ENCODE measurements at places on chromosomes 1 and 21.

DNA sequence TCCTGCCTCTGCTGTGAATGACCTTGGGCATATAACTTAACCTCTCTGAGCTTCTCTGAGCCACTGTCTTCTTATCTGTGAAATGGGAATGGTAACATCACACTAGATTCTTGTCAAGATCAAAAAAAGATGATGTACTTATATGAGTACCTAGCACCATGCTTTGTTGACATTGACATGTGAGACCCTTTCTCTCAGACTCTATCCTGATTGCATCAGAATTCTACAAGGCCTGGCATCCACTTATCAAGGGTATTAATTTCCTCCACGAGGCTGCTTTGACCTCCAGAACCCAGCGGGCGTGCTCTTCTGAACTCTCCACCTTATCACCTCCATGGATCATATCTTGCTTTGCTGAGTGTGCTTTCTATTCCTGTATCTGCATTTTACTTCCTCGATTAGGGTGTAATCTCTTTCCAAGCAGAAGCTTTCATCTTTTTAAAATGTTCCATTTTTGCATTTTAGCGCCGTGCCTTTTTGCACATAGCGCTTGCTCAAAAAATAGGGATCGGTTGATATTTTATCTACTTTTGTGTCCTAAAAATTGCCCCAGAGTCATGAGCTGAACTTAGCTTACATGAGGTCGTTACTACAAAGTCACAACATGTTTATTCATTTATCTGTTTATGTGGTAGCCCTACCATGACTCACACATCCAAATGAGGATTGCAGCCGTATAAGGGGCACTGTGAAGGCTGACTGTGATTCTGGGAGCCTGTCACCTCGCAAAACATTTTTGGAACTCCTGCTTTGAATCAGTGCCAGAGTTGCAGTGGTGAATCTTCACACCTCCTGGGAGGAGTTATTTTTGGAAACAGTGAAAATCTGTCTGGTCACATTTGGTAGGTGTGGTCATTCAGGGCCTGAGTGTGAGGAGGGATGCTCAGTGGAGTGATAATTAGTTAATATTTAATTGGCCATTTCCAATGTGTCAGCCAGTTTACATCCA lies 63.2 kb downstream of the IER5 start:
- DNase-seq: no peak

GRCh38 chr1:213376862-213377372 lies 325.9 kb downstream of the RPS6KC1 start:
- DNase-seq: no peak

DNA sequence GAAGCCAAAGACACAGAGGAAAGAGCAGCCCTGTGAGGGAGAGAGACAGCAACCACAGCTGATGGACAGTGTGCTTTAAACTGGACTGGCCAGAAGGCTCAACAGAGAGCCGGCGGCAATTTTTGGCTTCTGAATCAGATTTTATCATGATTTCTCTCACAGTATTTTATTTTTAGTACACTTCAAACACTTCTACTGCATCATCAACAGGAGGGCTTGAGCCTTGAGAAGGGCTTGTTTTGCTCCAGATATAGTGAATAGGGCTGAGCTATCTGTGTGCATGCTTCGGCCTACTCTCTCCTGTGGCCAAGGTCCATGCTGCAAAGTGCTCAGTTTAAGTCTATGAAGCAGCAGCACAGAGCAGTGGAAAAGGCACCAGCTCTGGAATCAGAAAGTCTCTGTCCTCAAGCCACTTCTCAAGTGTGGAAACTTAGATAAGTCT lies 33.3 kb downstream of the ADCY10 start:
- no peak for DNase-seq

DNA sequence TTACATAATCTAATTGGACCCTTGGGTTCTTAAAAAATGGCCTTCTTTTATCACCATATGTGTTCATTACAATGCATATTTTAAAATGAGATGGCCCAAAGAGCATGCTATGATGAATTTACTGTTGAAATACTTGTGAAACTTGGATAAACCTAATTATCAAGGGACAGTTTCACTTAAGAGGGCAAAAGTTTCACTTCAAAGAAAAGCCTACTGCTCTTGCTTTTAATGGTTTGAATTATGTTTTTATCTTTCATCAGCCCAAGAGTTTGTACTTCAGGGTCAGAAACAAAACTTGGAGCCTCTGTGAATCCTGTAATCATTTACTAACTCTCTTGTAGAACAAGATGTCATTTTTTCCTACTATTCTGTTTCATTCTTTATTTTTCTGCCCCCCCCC lies 32.3 kb downstream of the POU2F1 start:
- DNase-seq: no peak

DNA sequence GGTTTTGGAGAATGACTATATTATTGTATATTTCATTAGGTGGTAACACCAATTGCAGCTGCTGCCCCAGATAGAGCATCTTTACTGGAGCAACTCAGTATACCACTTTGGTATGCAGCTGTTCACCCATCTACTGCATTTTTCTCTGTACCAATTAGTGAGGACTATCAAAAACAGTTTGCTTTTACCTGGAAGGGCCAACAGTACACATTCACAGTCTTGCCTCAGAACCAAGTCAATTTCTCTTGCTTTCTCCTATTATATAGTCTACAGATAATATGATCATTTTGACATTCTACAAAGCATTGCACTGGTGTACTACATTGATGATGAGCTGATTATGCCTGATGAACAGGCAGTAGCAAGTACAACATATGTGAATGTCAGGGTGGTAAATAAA lies 99.3 kb downstream of the PTPRU start:
- DNase-seq: no peak

GRCh38 chr1:11654939-11655808 lies 497 bp downstream of the FBXO44 start:
- no peak for DNase-seq

- DNase-seq: no peak
These were observed 11.9 kb downstream of the CEP350 start for GRCh38 chr1:179966551-179966950.

GRCh38 chr1:52203935-52204625 lies 62.2 kb downstream of the ZFYVE9 start:
- DNase-seq: no peak

GRCh38 chr1:191695865-191696264 lies 462.4 kb upstream of the RGS18 start:
- no peak for DNase-seq

DNA sequence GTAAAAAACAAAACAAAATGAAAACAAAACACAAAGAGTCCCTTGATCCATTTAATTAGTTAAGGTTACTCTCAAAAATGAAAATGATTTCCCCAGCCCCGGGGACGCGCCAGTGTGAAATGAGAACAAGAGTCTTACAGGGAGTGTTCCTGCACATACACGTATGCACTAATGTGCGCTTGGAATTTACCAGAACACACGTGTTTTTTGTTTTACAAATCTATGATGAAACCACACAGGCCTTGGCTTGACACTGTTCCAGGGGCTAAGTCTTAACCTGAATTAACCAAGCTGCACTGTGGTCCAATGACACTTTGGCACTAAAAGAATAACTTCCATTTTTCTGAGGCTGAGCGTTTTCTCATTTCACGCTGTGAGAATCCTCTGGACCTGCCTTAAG lies 63.7 kb downstream of the SLC45A1 start:
- no peak for DNase-seq

DNA sequence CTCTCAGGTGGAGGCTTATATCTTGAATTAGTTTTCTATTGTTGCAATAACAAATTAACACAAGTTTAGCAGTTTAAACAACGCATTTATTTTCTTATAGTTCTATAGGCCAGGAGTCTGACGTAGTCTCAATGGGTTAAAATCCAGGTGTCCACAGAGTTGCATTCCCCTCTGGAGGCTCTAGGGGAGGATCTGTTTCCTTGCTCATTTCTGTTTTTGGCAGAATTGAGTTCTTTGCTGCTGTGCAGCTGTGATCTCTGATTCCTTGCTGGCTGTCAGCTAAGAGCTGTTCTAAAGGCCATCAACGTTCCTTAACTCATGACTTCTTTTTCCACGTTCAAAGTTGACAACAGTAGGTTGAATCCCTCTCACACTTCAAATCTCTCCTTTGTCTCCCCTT lies 31.8 kb downstream of the S100A10 start:
- DNase-seq: no peak

DNA sequence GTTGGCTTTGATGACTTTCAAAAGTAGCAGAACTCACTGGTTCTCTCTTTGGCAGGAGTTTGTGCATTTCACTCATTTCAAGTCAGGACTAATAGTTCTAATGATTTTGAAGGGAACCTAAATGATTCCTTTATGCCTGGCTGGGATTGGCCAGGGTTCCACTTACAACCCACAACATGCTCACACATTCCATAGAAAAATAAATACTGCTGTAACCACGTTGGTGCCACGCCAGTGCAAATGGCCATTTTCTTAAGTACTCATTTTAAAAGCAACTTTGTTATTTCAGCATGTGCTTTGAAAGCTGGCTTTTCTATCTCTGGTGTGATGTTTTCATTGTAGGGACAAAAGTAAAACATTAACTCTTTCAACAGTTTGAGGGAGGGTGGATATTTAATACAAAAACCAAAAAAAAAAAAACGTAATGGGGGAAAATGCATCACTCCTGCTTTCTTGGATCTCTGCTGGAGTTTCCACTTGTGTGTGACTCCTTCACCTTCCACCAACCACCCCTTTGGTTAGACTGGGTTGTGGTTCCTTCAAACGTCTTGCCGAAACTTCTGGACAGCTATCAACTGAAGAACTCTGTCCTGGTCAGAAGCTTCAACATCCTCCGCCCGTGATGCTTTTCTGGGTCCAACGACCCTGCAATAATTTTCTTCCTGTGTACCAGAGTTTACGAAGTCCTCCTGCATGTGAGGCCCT lies 300.4 kb upstream of the RUNX1 start:
- no peak for DNase-seq

- DNase-seq: no peak
These were observed 24.2 kb upstream of the EYA3 start for GRCh38 chr1:28112388-28113241.

GRCh38 chr1:54652168-54652567 lies 10.6 kb downstream of the MROH7 start:
- no peak for DNase-seq

- DNase-seq: no peak
These were observed 126.1 kb downstream of the PSMG1 start for GRCh38 chr21:39057121-39057520.

DNA sequence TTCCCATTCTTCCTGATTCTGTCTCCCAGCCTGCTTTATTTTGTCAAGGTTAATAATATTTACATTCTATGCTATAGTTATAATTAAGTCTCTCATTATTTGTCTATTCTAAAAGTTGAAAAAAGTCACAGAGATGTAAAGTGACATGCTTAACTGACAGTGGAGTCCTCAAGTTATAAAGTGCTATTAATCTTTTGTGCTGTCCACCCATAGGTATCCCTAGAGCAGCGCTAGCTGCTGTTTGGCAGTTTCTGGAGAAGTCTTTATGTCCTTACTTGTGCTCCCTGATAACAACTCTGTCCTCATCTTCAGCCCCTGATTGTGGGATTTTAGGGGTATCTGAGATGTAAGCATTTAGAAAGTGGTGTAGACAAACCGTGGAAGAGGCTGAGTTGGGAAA lies 13.1 kb downstream of the BACH1 start:
- DNase-seq: no peak

- no peak for DNase-seq
These were observed 115.9 kb downstream of the FGGY start for GRCh38 chr1:59412718-59413326.

DNA sequence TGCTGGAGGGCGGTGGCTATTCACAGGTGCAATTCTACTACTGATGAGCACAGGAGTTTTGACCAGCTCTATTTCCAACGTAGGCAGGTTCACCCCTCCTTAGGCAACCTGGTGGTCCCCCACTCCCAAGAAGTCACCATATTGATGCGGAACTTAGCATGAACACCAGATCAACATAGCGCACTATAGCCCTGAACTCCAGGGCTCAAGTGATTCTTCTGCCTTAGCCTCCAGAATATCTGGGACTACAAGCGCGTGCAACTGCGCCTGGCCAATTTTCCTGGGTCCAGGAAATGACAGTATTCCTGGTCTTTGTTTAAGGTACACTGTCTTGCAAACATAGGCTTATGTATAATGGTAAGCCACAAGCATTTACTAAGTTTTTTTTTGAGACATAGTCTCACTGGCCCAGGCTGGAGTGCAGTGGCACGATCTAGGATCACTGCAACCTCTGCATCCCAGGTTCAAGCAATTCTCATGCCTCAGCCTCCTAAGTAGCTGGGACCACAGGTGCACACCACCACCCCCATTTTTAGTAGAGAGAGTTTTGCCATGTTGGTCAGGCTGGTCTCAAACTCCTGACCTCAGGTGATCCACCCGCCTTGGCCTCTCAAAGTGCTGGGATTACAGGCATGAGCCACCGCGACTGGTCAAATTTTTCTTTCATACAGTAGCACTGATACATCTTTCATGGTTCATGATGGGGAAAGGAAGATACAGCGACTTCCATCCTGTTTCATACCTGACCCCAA lies 12.6 kb downstream of the MCL1 start:
- DNase-seq: no peak

DNA sequence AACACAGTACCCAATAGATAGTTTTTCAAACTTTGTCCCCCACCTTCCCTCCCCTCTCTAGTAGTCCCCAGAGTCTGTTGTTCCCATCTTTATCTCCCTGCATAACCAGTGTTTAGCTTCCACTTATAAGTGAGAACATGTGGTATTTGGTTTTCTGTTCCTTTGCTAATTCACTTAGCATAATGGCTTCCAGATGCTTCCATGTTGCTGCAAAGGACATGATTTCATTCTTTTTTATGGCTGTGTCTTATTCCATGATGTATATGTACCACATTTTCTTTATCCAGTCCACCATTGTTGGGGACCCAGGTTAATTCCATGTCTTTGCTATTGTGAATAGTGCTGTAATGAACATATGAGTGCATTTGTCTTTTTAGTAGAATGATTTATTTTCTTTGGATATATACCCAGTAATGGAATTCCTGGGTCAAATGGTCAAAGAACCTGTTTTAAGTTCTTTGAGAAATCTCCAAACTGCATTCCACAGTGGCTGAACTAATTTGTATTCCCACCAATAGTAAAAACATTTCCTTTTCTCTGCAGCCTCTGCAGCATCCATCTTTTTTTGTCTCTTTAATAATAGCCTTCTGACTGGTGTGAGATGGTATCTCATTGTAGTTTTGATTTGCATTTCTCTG lies 126.0 kb downstream of the AK5 start:
- no peak for DNase-seq

DNA sequence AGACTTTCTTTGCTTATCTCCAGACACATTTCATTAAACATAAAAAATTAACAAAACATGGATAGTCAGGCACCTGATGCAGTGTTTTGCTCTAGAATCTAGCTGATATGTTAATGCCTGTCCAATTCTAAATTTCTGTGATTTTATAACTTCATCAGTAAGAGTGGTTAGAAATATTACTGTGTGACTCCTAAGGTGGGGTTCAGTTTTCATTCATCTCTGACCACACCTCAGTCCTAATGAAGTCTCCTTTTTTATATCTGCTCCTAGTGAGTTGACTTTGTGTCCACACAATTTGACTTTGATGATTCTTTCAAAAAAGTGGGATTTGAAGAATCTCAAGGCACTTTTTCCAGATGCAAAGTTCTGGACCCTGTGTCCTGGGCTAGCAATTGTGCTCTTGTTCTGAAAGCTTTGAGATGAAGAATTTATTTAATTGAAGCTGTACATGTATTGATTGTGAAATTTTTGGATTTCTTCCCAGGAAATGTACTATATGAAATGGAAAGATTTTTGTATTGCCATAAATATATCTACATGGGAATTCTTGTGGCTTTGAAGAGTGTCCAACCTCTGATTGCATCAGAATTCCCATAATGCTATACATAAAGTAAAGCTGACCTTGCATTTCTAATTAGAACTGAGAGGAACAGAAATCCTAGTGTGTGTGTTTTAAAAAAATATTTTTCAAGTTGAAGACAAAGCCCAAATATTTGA lies 111.2 kb downstream of the GIPC2 start:
- no peak for DNase-seq

All from endothelial cell (in vitro differentiated cells).